Transverse colon (tissue), 4 donors: ENCODE measurements at places on chromosomes 13 and 19. TPM values are rescaled to one million over a fixed set of nuclear protein-coding genes. Genes with fewer than 3 reads are reported as not detected.

DNA sequence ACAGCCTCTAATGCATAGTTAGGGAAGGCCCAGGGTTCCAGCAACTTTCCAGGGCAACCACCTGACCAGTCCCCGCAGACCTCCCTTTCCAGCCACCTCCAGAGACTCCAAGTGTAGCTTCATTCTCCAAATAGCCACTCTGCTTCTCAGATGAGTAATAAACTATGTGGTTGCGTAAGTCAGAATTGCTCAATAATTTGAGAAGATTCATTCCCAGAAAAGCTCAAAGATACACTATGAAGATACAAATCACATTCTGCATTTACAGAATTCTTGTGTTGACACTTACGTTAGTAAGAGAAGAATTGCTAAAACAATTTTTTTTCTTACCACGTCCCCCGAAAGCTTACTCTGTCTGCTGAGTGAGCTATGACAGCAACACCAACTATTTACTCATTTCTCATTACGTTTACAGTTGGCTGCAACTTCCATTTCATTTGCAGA, 8.2 kb upstream of the LATS2 start:
- H3K4me1 ChIP-seq, result peaks cover 2% of the 10 kb centered on the region
- no peak for DNase-seq
- peak overlapping the region; percentile 57 for H3K27ac ChIP-seq
- H3K36me3 ChIP-seq, result no peaks in the 10 kb centered on the region
- H3K27me3 ChIP-seq, result peaks cover 5% of the 10 kb centered on the region

GRCh38 chr13:111521691-111522229, 201.3 kb downstream of the TEX29 start:
- no peak overlapping the region for H3K27ac ChIP-seq
- H3K36me3 ChIP-seq, result no peaks in the 10 kb centered on the region
- H3K27me3 ChIP-seq, result no peaks in the 10 kb centered on the region
- H3K4me3 ChIP-seq, result no peak overlapping the region
- DNase-seq, result no peak

The C19orf18 gene
- not detected for total RNA-seq

The KMT2B gene
- total RNA-seq, result 63.9 TPM
